ENCODE measurements at places on chromosomes 1 and 21.

DNA sequence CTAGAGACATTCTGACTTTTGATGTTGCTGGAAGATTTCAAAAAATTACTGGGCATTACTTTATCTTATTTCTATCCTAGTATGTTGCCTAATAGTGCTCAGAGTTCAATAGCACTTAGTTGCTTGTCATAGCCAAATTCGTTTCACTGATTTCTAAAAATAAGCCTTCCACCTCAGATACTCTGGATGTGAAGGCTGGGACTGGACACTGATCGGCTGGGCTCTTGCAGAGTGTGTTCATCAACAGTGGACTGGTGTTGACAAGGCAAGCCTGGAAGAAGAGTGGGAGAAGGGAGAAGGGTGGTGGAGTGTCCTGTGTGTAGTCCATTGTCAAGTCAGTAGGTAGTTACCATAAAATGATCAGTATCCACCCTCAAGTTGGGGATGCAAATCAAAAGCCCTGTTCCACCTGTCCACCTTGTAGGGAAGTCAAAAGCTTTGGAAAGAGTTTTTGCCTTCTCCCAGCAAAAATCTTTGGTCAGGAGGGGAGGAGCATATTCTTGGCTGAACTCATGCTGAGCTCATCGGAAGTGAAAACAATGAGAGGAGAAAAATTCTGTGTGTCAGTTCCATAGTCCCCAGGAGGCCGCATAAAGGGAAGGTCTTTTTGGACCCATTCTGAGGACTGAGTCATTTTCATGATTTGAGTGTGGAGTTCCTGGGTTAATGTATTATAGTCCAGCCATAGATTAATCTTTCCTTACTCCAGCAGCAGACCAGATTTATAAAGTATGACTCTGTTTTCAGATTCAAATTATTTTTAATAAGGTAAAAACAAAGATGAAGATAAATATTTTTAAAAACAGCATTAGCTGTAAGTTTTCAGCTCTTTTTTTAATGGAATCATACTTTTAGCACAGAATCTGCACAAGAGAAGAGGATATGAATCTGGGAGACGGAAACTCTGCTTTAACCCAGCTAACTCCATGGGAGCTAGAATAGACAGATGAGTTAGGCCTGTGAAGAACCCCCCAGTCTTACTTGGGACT is 99.5 kb upstream of the BMP8A start:
- no peak for DNase-seq

GRCh38 chr1:232468249-232468648 is 161.7 kb downstream of the SIPA1L2 start:
- no peak for DNase-seq

DNA sequence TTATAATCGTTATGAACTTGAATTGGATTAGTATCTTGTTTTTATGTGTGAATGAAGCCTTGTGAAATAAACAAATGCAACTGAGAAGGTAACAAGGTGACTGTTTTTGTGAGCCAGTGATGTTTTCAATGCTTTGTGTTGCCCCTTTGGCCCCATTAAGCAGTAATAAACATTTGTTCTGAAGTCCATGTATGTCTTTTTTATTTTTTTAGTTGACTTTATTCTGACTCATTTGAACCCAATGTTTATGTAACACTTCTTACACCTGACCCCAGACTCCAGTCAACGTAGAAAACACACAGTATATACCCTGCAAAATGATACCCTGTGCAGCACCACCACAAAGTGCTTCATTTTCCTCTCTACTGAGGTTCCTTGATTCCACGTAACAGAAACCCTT is 4.6 kb upstream of the CACYBP start:
- DNase-seq: no peak

DNA sequence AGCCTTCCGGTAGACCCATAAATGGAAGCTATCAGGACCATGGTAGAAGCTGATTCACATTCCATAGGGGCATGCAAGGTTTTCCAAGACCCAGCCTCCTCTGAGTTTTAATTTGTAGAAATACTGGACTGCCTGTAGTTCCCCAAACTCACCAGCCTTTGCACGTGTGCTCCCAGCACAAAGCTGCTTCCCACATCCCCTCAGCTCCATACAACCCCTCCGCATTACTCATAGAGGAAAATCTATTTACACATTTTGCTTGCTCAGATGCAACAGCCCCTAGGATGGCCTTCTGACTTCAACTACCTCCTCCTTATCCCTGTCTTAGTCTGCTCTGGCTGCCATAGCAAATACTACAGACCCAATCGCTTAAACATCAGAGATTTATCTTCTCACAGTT is 336.2 kb downstream of the SETD4 start:
- DNase-seq: no peak

DNA sequence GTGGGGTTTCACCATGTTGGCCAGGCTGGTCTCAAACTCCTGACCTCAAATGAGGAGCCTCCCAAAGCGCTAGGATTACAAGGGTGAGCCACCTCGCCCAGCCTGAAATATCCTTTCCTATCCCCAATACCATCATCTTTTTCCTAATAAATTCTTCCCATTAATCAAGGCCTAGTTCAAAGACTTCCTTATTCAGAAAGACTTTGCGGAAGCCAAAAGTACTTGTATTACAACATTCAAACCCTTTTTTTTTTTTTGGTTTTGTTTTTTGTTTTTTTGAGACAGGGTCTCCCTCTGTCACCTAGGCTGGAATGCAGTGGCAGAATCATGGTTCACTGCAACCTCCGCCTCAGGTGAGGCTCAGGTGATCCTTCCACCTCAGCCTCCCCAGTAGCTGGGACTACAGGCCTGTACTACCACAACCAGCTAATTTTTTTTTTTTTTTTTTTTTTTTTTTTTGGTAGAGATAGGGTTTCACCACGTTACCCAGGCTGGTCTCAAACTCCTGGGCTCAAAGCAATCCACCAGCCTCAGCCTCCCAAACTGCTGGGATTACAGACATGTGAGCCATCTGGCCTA is 7.6 kb downstream of the SLC19A2 start:
- no peak for DNase-seq

DNA sequence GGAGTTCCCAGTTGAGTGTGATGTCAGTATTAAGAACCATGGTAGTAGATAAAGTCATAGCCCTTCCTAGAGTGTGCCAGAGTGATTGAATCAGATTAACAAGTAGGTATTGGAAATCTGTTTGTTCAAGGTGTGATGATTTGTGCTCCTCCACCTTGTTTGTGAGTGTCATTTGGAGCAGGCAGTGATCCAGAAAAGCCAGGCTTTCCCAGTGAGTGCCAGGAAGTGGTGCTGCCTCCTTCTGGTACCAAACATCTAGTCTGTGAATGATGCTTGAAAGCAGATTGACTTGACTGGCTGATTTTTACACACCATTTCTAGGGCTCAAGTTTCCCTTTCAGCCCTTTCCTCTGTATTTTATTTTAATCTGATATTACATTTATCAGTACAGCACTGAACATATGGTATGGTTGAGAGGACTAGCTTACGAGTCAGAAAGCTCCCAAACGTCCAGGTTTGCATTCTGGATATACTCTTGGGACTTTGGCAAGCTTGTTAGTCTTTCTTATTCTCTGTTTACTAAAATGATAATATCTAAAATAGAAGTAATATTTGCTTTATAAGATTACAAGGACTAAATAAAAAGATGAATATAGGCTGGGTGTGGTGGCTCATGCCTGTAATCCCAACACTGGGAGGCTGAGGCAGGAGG is 100.7 kb downstream of the PATJ start:
- DNase-seq: no peak

DNA sequence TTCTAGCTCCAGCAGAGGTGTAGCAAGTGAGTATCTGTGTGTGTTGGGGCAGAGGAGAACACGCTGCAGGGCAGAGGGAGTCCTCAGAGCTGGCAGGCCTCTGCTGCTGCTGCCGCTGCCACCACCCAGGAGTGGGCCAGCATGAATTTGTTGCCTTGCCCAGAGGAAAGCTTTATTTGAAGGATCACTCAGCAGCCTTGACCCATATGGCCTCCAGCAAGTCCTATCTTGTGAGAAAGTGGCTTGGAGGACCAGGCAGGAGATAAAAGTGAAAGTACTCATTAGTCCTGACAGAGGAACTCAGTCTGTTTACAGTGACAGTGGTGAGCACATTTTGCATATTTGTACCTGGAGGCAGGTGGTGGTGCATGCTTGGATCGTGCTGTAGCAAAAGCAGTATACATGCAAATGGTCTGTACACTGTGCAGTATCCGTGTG is 3.1 kb downstream of the TRAF5 start:
- no peak for DNase-seq

DNA sequence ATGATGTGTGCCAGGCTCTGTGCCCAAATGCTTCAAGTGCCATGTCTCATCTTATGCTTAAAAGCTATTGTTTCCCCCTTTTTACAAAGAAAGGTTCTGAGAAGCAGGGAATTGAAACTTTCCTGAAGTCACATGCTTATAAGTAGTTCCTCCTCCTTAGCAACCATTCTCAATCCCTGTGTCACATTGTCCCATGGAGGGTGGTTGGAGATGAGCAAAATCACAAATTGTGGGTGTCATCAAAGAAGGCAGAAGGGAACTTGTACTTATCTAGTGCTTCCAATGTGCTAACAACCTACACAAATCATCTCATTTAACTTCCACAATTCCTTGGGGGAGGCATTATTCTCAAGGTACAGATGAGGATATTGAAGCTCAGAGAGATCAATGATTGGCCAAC is 10.1 kb upstream of the ERICH3 start:
- no peak for DNase-seq

GRCh38 chr21:36255663-36256062 is 64.3 kb upstream of the MORC3 start:
- no peak for DNase-seq

DNA sequence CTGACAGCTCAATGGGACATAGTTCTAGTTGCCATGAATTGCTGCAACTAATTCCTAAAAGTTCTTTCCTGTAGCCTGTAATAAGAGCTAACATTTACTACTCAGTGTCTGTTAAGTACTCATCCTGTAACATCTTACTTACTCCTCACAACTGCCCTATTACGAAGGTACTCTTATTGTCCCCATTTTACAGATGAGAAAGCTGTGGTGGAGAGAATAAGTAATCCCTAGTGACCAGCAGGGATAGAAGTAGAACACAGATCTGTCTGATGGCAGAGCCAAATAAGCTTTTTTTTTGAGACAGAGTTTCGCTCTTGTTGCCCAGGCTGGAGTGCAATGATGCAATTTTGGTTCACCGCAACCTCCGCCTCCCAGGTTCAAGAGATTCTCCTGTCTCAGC is 3.1 kb downstream of the STK40 start:
- DNase-seq: no peak

DNA sequence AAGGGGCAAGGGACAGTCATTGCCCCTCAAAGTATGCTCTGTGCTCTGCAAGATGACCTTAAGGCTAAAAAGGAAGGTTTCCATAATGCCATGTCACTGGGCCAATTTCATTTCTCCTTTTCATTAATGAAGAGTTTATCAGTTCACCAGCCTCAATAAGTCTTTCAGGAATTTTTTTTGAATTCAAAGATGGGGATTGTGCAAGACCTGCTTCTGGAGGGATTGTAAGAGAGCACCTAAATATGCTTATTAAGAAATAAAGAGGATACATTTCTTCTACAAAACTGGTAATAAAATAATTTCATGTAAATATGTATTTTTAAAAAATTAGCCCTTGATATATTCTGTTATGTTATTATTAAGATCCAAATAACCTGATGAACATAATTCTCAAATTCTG is 86.8 kb upstream of the RGS4 start:
- no peak for DNase-seq

DNA sequence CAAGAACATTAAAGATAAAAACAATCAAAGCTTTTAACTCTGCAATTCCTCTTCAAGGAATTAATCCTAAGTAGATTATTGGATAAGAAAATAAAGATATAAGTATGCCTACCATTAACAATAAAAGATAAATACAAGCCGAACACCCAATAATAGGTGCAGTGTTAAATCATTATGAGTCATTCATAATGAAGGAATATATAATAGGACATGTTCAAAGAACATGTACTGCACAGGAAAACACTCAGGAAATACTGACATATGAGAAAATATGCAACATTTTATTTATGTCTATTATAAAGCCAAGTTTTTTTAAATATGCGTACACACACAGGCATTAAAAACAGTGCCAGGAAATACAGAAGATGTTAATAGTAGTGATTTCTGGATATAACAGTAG is 11.1 kb upstream of the EXO1 start:
- DNase-seq: no peak

GRCh38 chr1:25556791-25557476 is 13.5 kb downstream of the LDLRAP1 start:
- DNase-seq: no peak

GRCh38 chr1:30169269-30169668 is 554.1 kb downstream of the MATN1 start:
- DNase-seq: no peak

GRCh38 chr1:183633676-183634343 is 1.8 kb downstream of the ARPC5 start:
- peak; percentile 76 for DNase-seq

DNA sequence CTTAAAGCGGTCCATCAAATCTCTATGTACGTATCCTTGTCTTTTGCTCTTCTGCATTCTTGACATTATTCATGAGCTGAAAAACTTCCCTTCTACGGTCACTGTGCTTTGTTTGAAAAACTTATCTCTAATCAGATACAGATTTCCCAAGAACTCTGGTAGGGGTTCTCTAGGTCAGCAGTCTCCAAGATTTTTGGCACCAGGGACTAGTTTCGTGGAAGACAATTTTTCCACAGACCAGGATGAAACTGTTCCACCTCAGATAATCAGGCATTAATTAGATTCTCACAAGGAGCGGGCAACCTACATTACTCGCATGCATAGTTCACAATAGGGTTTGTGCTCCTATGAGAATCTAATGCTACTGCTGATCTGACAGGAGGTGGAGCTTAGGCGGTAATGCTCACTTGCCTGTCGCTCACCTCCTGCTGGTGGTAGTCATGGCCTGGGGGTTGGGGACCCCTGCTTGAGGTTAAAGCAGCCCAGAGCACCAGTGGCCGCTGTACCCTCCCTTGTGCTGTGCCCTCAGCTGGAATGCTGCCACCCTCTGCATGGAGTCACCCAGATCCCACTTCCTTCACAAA is 30.8 kb downstream of the AK2 start:
- no peak for DNase-seq

GRCh38 chr1:66676613-66677298 is 75.5 kb upstream of the DYNLT5 start:
- DNase-seq: peak; percentile 19

- no peak for DNase-seq
Observed at GRCh38 chr1:218817071-218817470, 356.6 kb upstream of the LYPLAL1 start.

DNA sequence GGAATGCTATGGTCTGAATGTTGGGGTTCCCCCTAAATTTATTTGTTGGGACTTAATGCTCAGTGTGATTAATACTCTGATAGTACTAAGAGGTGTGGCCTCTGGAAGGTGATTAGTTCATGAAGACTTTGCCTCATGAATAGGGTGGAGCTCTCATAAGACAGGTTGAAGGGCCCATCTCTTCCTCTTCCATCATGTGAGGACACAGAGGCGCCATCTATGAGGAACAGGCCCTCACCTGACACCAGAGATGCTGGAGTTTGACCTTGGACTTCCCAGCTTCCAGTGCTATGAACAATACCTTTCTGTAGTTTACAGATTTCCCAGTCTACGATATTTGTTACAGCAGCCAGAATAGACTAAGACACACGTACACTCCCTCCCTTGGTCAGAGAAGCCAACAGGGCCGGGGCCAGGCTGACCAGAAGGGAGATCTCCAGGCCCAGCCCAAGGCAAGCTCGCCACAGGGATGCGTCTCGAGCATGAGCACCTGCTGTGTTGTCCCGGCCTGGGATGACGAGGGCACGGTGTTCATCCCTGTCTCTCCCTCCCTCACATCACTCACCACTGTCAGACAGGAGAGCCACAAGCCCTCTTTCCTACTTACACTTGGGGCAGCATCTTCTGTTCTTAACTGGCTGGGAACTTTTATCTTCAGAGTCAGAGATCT is 4.7 kb upstream of the ABCG1 start:
- no peak for DNase-seq

GRCh38 chr1:198714271-198714670 is 75.4 kb downstream of the PTPRC start:
- DNase-seq: no peak
